ENCODE measurements at places on chromosomes 11 and 22.

GRCh38 chr11:95570845-95571244 lies 218.7 kb downstream of the FAM76B start:
- no peak for DNase-seq

- no peak for DNase-seq
Measured at GRCh38 chr11:7449841-7450214, 35.5 kb upstream of the OLFML1 start.

GRCh38 chr11:45067966-45068365 lies 78.5 kb upstream of the PRDM11 start:
- no peak for DNase-seq

DNA sequence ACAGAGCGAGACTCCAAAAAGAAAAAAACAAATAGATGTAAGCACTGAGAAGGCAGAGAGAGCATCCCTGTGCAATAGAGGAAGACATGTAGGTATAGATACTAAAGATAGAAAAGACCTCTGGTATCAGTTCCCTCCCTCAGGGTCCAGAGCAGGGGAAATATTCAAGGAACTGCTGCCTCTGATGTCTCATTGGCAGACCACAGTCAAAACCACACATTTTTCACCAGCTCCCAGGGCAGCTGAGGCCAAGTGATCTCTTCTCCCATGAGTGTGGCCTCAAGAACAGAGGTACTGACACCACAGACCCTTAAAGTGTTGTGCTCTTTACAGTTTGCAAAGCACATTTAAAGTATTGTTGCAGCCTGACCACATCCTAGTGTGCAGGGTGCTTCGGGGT lies 288.5 kb downstream of the NTM start:
- DNase-seq: no peak

DNA sequence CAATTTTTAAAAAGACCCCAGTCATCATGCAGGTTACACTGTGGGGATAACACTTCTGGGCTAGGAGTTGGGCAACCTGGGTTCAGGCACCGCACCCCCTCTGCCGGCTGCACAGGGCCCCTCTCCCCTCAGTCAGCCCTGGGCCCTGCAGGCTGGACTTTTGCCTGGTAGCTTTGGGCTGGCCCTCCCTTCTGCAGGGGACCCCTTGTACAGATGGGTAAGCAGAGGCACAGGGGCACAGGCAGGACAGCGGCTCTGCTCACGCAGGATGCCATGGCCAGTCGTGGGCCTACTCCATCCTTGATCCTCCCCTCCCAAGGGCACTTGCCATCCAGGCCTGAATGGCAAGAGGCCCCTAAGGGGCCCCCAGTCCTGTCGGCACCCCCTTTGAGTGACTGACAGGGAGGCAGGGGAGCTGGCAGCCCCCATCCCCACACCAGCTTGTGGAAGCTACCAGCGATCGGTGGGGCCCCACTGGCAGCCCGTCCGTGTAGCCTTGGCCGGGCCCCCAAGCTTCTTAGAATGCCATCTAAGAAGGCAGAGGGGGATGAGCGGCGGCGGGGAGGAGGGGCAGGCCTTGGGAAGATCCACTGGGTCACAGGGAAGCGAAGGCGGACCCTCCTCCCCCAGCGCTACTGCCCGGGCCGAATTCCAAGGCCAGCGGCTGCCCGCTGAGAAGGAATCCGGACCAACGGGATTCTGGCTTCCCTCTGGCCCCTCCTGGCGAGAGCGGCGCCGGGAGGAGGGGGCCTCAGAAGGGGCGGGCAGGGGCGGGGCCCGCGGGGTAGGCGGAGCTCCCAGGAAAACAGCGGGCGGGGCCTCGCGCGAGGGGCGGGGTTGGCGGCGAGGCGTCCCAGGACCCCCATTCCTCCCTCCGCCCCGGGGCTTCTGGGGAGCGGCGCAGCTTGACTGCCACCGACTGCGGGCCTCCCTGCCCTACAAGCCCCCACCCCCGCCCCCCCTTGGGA lies 6.8 kb upstream of the CHKA start:
- peak; percentile 87 for DNase-seq

DNA sequence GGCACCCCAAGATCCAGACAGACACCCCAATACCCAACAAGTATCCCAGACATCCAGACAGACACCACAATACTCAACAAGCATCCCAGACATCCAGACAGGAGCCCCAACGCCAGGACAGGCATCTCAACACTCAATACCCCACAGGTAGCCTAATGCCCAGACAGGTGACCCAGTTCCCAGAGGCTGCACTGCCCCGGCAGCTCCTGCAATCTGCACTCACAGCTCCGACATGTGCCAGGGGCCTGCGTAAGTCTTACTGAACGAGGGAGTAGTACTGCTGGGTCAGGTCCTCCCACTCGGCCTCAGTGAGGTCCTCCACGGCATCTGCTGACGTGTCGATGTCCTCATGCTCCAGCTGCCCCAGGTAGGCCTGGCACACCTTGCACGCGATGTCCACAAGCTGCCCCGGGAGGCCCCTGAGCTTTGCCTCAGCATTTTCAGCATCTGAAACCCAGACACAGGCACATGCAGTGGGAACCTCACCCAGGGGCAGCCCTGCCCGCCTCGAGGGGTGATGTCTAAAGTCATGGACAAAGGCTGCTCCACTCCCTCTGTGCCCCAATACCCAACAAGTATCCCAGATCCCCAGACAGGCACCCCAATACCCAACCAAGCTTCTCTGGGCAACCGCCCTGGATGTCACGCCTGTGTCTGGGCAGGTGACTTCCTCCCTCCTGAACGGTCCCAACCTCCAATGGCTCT lies 16.6 kb downstream of the TTLL8 start:
- no peak for DNase-seq

GRCh38 chr11:67050139-67050538 lies 6.5 kb upstream of the RHOD start:
- no peak for DNase-seq
